Pons (tissue), 1 donor: ENCODE measurements at places on chromosomes 6 and 20.

DNA sequence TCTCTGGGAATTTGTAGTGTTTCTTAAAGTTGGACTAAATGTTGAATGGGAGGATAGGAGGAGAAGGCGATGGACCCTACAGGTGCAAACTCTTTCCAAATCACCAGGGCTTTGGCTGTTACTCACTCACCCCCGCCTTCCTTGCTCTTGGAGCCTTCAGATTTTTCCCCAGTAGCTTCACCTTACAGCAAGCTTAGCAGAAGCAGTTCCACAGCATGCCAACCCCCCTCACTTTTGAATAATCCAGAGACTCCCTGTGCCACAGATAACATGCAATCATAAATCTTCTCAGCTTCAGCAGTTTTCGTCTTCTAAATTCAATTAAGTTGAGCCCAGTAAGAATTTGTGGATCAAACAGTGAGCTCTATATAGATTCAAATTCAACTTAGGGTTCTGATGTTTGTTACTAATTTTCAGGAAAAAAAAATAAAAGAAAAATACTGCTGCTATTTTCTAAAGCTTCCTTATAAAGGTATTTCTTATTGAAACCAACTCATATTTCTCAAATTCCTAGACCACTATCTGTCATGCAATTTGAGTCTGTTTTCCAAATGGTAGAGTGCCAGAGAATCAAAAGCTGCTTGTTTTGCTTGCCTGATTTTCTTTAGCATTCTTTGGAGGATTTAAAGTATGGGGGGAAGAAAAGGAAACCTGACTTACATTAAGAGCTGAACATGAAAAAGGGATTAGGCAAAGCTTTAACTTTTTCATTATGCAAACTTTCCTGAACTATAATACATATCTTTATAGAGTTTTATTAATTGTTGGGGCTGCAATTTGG lies 166.4 kb downstream of the EYA4 start:
- DNase-seq = no peak

GRCh38 chr6:20722455-20722854 lies 188.2 kb downstream of the CDKAL1 start:
- DNase-seq = no peak

DNA sequence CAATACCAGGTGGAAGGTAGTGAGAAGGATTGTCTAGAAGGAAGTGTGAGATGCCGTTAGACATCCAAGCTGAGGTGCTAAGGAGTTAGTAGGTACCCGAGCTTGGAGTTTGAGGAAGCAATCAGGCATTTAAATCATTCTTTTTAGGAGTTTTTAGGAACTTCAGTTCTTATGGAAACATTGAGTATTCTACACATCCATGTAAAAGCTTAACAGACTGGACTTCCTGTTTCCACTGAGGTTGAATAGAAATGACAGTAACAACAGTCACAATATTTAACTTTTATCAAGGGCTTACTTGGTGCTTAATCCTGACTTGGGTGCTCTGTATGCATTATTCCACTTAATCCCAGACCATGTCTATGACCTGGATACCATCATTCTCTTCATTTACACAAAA lies 136.4 kb downstream of the UST start:
- no peak for DNase-seq

DNA sequence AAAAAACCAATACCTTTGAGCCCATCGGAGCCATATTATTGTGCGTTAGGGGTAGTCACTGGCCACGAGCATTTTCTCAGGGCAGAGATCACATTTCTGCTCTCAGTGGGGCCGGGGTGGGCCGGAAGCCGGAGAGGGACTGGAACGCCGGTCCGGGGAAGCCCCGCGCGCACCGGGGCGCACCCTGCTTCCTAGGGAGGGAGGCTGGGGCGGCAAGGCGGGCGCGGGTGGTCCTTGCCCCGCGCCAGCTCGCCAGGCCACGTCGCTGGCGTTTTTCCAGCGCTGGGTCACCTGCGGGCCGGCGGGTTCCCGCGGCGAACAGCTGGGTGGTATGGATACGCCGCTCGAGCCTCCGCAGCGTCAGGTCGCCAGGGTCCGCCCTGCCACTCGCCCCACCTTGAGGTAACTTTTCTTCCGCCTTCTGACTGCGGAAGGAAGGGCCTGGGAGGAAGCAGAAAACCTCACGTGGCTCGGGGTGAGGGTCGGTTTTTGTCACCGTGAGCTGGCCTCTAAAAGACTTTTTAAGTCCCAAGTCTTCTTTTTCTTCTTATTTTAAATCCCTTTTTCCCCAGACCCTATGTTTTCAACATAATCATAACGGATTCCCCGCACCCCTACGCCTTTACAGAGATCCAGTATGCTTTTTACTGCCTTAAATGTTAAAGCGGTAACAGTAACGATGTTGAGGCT lies 2.7 kb upstream of the EEF1A1 start:
- DNase-seq = peak; percentile 47
